ENCODE measurements at places on chromosomes 7 and 10.

DNA sequence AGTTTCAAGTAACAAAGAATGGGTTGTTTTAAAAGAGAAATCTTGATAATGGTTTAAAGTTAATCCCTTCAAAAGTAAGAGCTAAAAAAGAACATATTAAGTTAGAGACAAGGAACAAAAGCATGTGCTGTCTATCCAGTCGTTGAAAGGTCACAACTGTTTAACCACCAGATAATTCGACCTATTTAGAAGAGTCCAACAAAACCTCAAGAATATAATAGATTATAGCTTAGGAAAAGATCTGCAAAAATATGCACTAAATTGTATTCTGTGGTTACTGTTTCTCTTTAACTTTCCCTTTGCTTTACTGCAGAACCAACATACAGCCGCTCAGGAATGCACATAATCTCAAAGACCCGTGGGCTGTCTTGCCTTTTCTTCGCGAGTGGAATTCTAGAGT lies 74.9 kb downstream of the PCGF5 start:
- DNase-seq: no peak

DNA sequence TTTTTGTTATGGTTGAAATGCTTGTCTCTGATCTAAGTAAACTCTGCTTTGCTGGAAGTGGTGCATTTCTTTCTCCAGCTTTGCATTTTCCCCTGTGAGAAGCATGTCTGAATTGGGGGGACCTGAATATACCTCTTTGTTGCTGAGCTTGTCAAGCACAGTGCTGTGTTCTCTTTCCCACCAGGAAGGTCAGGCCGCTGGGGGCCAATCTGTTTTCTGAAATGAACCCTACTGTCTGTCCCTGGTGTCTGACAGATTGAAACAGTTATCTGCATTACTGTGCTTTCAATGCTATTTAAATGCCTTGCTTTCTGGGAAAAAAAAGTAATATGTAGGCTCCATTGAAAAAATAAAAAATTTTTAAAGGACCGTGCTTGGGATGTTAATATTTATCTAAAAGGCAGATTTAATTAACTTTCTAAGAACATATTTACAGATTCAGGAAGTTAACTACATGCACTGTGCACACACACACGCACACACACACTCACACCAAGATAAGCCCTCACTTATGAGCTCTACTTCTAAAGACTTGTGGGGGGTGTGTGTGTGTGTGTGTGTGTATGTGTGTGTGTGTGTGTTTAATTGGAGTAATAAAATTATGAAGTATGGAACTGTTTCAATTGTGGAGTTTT lies 127.0 kb upstream of the FZD1 start:
- DNase-seq: no peak

- DNase-seq: no peak
Measured at GRCh38 chr7:130999926-131000325, 265.9 kb upstream of the KLF14 start.

GRCh38 chr7:119925581-119926289 lies 347.2 kb upstream of the KCND2 start:
- no peak for DNase-seq

GRCh38 chr10:72899545-72899944 lies 6.0 kb downstream of the OIT3 start:
- DNase-seq: no peak

DNA sequence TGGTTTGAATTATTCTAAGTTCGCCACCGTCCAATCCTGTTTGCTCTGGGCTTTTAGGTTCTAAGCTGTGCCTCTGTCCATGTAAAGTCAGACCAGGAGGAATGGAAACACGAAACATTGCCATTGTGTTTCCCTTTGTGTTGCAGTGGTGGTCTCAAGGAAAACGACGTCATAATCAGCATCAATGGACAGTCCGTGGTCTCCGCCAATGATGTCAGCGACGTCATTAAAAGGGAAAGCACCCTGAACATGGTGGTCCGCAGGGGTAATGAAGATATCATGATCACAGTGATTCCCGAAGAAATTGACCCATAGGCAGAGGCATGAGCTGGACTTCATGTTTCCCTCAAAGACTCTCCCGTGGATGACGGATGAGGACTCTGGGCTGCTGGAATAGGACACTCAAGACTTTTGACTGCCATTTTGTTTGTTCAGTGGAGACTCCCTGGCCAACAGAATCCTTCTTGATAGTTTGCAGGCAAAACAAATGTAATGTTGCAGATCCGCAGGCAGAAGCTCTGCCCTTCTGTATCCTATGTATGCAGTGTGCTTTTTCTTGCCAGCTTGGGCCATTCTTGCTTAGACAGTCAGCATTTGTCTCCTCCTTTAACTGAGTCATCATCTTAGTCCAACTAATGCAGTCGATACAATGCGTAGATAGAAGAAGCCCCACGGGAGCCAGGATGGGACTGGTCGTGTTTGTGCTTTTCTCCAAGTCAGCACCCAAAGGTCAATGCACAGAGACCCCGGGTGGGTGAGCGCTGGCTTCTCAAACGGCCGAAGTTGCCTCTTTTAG lies 46.3 kb upstream of the DMBT1 start:
- DNase-seq: no peak

DNA sequence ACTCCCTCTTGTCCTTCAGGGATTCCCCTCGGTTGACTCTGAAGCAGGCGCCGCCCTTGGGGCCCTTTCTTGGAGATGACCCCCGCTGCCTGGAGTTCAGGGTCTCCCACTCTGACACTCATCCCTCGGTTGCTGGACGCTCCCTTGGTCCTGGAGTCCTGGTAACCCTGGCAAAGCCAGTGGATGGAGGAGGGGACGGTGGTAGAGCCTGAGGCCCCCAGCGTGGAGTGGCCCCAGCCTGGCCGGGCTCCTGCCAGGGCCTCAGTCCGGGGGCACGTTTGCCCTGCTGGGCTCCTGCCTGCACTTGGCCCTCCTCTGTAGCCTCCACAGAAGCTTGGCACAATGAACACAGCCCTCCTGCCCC lies 9.3 kb upstream of the CAMK2B start:
- no peak for DNase-seq

GRCh38 chr7:30285067-30285535 lies 704 bp downstream of the ZNRF2 start:
- DNase-seq: no peak
